Psoas muscle (tissue), 8 donors: ENCODE measurements at places on chromosomes 1 and 21. TPM values are rescaled to one million over a fixed set of nuclear protein-coding genes. Genes with fewer than 3 reads are reported as not detected.

ATP1A2 gene
- 1,040 TPM for total RNA-seq

CD2 gene
- 0.50 TPM for total RNA-seq

MLLT11 gene
- total RNA-seq = 4.0 TPM

FCGR3B gene
- total RNA-seq = 0.83 TPM

FAM167B gene
- total RNA-seq = 2.0 TPM

EPHA10 gene
- total RNA-seq = not detected

CFAP74 gene
- total RNA-seq = not detected

DNA sequence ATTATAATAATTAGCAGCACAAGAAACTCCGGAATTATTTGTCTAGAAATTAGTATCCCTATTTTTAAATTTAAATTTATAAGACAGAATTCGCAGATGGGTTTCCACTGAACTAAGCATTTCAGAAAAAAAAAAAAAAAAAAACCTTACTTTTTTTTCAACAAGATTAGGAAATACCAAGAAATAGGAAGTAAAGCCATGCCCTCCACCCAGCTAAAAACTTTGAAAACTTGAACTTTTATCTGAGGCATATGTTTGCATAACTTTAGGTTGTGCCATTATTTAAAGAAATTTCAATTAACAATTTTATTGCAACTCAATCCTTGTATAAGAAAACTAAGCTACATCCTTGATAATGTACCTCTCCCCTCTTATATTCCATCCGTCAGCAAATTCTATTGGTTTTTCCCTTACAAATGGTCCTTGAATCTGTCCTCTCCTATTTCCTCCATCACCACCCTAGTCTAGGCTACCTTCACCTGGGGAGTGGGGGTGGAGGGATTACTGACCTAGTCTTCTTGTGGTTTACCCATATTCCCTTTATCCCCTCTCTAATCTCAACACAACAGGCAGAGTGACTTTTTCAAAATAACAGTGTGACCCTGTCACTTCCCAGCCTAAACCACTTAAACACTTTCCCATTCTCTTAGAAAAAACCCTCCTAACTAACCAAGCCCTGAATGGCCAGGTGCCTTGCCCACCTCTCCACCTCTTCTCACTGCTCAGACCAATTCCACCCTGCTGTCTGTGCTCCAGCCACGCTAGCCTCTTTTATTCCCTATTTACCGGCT is 1.4 kb upstream of the EVI5 start:
- no peak for DNase-seq

DNA sequence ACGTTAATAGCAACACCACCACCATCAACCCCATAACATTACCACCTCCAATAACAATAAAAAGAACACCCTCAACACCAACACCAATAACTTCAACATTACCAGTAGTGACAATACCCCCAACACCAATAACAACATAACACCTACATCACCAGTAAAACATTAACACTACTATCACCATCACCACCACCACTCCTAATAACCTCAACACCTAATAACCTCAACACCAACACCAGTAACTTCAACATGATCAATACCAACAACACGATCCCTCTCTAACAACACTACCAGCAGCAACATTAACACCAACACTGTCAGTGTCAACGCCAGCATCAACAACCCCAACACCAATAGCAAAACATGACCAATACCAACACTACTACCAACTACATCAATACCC is 57.2 kb downstream of the TAS1R2 start:
- no peak for DNase-seq

- no peak for DNase-seq
These were observed 300.3 kb downstream of the ZP4 start for GRCh38 chr1:237590386-237590785.

DNA sequence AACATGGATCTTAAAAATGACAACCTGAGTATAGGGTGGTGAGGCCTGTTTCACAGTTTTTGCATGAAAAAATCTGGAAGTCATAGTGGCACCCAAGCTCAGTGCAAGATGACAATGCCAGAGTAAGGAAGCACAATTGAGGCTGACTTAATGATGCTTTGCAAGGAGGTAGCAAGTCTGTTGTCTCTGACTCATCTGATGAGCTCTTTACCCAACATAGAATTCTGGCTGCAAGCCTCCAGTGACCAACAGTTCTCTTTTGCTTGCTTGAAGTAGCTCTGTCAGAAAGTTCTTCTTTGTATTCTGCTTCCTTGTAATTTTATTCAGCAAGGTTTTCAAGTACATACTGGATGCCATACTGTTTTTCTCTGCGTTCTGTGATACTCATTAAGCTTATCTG is 117.1 kb downstream of the FOXD2 start:
- DNase-seq = no peak

DNA sequence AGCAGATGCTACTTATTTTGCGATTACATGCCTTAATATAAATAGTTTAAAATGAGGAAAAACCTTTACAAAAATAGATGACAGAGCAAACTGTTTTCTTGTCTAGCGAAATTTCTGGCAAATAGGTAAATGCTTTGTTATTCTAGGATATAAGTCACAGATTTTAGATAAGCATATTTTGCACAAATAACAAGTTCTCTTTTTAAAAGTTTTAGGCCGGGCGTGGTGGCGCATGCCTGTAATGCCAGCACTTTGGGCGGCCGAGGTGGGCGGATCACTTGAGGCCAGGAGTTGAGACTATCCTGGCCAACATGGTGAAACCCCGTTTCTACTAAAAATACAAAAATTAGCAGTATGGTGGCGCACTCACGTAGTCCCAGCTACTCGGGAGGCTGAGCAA is 20.3 kb upstream of the ERRFI1 start:
- DNase-seq = no peak

DNA sequence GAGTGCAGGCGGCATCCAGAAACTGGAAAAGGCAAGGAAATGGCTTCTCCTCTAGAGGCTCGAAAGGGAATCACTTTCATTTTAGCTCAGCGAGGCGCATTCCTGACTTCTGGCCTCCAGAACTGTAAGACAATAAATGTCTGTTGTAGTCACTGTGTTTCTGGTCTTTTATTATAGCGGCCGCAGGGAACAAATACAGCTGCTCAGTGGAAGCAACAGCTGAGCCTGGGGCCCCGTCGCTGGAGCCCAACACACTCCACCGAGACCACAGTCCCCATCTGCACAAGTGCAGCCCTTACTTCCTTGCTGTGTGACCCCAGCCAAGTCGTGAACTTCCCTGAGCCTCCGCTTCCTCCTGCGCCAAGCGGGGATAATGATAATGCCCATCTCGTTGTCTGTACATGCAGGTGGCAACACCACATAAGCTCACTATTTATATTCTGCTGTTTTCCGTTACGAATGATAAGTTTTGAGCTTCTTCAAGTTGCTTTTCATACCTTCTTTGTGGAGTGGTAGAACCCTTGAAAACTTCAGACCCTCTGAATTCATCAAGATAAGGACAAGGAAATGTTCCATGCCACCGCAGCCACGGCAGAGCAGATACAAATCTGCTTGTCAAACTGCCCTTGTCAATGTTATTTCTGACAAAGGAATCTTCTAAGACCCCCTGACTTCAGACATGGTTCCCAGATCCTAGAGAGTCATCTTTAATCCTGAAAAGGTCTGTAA is 3.2 kb upstream of the LAPTM5 start:
- DNase-seq = no peak

GRCh38 chr1:241957692-241958494 is at the start of gene BECN2:
BECN2 (plus strand) TSS chr1:241957767; CDS start chr1:241957767, 0 bp downstream.
- peak; percentile 55 for DNase-seq

- DNase-seq = no peak
These were observed 6.1 kb downstream of the C1orf21 start for GRCh38 chr1:184392779-184393522.

DNA sequence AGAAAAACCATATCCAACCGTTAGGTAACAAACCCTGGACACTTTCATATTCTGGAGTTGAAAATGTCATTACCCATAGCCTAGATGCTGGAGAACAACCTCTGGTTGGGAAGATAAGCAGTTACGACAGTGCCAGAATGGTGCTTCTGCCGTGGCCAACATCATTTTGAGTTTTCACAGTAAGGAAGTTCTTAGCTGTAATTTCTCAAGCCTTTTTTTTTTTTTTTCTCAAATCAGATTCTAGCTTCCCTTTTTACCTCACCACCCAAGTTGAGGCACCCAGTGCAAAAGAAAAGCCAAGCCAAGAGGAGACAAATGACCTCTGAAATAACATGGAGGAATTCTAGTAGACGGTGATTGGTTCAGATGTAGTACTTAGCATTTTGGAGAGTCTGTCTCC is 21.8 kb downstream of the PPT1 start:
- no peak for DNase-seq
